ENCODE measurements at places on chromosomes 4 and X.

DNA sequence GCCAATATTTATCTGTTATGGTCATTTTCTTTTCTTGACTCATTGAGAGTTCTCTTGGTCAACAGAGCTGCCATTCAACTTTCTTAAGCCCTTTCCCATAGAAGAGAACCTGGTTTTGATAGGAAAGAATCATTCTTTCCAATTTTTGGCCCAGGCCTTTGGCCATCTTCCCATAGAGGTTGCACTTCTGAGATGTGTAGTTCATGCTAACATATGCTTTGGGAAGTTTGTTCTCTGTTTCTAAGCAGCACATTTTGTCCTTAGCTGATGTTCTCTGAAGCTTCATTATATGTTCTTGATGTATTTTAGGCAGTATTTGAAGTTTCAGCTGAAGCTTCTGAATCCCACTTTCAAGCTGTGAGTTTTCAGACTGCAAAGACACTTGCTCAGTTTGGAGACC is 161.1 kb downstream of the VEGFC start:
- DNase-seq: no peak

DNA sequence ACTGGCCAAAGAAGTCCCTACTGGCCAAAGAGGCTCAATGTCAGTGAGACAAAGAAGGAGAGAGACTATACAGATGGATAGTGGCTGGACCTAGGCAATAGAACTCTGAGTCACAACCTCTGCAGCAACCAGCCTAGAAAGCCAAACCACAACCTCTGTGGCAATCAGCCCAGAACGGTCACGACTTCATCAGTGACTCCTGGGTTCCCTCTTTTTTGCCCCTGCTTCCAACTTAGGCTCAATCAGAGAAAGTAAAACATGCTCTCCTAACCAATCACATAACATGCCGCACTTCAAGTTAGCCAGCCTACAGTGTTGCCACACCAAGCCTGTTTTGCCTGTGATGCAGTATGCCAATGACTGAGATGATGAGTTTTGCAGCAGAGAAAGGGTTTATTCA is 203.4 kb downstream of the ANAPC10 start:
- DNase-seq: peak; percentile 2

DNA sequence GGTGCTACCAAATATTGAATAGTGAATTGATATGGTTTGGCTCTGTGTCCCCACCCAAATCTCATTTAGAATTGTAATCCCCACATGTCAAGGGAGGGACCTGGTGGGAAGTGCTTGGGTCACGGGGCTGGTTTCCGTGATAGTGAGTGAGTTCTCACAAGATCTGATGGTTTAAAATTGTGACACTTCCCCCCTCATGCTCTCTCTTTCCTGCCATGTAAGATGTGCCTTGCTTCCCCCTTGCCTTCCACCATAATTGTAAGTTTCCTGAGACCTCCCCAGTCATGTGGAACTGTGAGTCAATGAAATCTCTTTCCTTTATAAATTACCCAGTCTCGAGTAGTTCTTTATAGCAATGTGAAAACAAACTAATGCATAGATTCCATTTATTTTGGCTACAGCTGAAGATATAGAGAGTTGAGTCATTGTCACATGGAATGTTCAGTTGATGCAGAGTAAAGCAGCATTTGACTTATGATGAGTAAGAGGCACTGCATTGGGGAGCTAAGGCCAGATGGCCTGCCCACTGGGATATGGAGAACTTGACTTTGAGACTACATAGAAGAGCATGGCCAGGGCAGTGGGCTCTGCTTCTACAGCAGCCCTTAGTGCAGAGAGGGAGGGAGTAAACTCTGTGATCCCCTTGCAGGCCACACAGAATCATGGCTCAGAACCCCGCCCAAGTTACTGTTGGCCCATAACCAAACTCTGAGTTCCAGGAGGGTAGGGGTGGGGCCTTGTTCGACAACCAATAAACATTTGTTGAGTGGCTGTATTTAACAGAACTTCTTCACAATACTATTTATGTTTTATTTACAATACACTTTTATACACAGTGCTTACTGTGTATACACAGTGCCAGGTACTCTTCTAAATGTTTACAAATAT is 34.2 kb downstream of the RAI2 start:
- no peak for DNase-seq

DNA sequence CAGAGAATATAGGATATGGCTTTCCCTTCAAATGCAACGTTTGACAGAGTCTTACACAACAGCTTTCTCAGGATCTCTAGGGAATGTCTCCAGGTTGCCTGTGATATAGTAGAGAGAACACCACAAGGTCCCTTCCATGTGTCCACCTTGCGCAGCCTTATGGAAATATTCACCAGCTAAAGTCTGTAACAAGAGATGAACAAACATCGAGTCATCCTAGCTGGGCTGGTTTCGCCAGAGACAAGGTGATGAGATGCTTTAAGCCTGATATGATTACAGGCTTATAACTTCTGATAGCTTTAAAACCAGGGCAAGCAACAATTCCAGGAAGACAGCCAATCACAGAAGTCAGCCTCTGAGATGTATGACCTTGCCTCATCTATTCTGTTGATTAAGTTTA is 83.8 kb downstream of the SEL1L3 start:
- no peak for DNase-seq

- DNase-seq: peak; percentile 23
These were observed 346.5 kb upstream of the FMR1 start for GRCh38 chrX:147565237-147565636.

GRCh38 chr4:125041372-125041930 is 273.3 kb upstream of the FAT4 start:
- DNase-seq: peak; percentile 80

DNA sequence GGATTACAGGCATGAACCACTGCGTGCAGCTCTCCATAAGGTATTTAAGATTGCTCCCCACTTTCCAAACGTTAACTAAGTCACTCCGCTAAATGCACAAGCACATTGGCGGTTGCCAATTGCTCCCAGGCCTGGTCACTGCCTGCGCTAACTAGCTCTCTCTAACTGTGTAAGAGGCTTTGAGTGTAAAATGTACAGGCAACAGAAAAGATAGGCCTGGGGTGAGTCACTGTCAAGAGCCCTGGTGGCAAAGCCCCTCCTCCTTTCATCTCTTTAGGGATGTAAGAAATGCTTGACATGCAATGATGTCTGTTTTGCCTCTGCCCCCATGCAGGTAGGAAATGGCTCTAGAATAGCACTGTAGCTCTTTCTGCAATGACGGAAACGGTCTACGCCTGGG is 329.7 kb upstream of the GATB start:
- peak; percentile 94 for DNase-seq

DNA sequence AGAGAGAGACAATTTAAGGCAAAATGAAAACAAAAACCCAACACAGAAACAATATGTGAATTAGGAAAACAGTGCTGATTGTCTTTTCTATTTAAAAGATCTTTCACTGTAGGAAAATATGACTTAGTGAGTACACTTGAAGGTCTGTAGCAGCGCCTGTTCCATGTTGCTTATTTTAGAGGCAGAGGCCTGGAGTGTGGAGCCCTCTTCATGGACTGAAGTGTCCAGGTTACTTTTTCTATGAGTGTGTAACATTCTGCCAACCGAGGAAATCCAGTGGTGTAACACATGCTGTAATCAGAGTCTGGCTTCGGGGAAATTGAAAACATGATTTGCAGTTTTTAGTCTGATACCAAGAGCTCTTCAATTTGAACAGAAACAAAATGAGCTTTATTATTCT is 64.0 kb upstream of the GPRIN3 start:
- DNase-seq: no peak

GRCh38 chr4:47473141-47473750 is 9.7 kb upstream of the COMMD8 start:
- peak; percentile 92 for DNase-seq

DNA sequence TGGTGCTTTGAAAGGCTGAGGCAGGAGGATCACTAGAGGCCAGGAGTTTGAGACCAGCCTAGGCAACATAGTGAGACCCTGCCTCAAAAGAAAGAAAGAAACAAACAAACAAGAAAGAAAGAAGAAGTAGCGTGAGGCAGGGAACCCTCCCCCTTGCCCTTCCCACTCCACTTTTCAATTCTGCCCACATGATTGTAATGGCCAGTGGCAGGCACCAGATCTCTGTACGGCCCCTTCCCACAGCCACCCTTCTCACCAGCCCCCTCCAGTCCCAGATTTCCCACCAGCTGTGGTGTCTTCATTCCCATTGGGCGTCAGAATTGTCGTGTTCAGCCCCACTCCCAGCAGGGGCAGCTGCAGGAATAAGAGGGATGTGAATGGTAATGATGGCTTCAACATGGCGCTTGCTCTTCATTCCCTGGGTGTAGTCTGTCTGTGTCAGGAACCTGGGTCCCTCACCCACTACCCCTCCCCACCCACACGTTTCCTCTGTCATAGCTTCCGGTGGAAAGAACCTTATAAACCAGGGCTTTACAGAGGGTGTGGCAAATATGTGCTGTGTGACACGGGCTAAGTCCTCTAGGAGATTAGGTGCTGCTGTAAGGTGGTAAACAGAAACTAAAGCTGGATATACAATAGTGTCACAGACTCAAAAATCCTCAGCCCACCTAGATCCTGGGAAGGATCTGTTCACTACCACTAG is at the start of gene IL2RG:
Gene IL2RG, minus strand, starts transcription at position 437 of the 703 bp plus-strand sequence. Its CDS starts 38 bp downstream, at position 399.
- DNase-seq: no peak

DNA sequence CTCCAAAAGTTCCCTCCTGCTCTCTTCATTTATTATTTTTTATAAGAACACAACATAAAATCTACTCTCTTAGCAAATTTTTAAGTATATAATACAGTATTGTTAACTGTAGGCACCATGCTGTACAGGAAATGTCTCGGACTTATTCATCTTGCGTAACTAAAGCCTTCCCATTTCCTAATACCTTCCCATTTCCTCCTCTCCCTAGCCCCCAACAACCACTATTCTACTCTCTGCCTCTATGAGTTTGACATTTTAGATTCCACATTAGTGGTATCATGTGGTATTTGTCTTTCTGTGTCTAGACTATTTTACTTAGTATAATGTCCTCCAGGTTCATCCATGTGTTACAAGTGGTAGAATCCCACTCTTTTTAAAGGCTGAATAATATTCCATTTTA is 15.8 kb upstream of the SYTL4 start:
- no peak for DNase-seq

- no peak for DNase-seq
These were observed 3.7 kb downstream of the PTCHD1 start for GRCh38 chrX:23338334-23338733.

- DNase-seq: no peak
These were observed 18.4 kb downstream of the KLHL34 start for GRCh38 chrX:21639775-21640174.

DNA sequence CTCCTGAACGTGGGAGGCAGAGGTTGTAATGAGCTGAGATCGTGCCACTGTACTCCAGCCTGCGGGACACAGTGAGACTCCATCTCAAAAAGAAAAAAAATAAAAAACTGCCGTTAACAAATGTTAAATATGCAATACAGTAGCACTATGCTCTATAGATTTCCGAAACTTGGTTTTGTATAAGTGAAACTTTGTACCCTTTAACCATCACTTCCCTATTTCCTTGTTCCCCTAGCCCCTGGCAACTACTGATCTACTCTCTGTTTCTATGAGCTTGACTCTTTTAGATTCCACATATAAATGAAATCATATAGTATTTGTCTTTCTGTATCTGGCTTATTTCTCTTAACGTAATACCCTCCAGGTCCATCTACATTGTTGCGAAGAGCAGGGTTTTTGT is 74.1 kb downstream of the TAB3 start:
- no peak for DNase-seq

GRCh38 chr4:146059865-146060264 is 115.7 kb upstream of the LSM6 start:
- peak; percentile 15 for DNase-seq

DNA sequence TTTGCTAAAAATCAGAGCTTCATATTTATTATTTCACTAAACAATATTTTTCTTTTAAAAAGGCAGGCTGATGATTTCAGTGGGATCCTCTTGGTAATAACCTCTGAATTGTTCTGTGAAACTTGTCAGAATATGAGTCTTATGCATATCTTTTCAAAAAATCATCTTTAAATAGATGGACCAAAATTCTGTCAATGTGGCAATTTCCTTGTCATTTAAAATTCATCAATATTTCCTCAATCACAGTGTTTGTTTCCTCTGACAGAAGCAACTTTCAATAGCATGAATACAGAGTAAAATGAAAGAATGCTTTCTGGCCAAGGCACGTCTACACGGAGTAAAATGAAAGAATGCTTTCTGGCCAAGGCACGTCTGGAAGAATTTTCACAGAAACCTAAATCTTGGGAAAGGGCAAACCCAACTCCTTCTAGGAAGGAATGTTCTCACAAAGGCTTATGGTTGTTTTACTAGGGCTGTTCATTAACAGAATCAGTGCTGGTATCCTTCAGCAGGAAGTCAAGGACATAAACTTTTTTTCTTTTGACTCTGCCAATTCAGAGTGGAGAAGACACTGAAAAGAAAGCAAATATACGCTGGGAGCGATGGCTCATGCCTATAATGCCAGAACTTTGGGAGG is 99.0 kb upstream of the GPR34 start:
- no peak for DNase-seq

- no peak for DNase-seq
These were observed 304.6 kb downstream of the SPRY1 start for GRCh38 chr4:123701131-123701575.
